ENCODE measurements at places on chromosomes 12 and 14. TPM values are rescaled to one million over a fixed set of nuclear protein-coding genes. Genes with fewer than 3 reads are reported as not detected.

DNA sequence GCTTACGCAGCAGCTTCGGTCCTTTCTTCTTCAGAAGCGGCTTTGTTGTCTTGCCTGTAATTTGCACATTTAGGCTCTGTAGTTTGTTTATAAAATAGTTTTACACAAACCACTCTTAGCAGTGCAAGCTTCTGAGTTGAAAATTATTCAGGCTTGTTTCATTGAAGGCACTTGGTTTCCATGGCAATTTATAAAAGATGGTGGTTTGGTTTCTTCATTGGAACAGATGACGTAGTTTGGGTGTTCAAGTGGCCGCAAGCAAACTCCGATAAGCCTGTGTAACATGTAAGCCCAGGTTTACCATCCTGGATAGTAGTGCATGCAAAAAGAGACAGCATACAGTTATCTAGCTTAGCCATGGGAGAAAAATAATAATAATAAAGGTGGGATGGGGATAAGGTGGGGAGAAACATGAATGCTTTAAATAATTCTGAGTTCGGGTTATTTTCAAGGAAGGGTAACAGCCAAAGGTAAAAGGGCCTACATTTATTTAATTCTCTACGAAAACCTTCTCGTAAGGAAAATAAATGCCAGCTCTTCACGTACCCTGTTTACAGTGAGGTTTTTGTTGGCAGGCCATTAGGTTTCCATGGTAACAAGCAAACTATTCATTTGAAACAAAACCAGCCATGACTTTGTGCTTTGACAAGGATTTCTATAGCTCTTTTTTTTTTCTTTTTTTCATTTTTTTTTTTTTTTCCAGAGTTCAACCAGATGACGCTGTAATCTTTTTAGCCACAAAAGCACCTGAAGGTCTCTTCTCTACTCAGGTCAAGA, 189.6 kb upstream of the RPL10L start:
- H3K4me1 ChIP-seq = no peaks in the 10 kb centered on the region
- no peaks in the 10 kb centered on the region for H3K27me3 ChIP-seq
- DNase-seq = no peak
- H3K27ac ChIP-seq = no peak overlapping the region
- H3K36me3 ChIP-seq = no peaks in the 10 kb centered on the region

DNA sequence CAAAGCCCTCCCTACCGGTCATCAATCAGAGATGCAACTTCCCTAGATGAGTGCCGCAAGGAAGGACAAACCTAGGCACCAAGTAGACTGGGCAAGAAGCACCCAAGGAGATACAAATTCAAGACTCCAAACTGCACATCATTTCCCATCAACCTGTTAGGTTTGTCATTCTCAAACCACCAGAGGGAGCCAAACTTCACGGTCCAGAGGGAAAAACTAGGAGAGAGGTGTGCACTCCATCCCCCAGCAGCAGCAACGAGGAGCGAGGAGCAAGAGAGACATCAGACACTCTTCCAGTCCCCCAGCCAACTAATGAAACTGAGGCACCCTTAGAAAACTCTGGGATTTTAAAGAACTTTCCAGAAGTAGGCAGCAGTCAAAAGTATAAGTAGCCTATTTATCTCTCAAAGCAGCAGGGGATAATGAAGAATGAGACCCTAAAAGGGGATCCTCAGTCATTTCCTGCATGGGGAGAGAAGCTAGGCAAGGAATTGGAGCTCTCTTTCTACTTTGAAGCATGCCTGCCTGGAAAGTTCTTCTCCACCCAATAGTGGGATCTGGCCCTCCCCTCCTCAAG, 37.0 kb upstream of the NT5DC3 start:
- no peaks in the 10 kb centered on the region for H3K27me3 ChIP-seq
- no peak overlapping the region for H3K4me3 ChIP-seq
- no peak overlapping the region for H3K27ac ChIP-seq
- H3K4me1 ChIP-seq = no peaks in the 10 kb centered on the region

DNA sequence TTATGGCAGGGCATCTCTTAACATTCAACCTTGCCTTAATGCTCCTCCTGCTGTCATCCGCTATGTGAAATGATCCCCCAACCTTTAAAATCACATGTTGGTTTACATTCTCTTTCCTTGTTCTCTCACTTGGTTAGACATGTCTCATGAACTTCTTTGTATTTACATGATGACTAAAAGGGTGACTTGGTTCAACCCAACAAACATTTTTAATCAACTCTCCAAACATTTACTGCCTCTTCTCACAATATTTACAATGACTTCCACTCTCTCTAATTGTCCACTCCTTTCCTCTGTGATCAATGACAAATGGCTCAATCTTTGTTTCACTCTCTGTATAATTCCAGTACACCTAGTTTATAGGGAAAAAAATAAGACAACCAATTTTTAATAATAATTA, 506.1 kb downstream of the NELL2 start:
- no peak overlapping the region for H3K27ac ChIP-seq
- H3K27me3 ChIP-seq = no peaks in the 10 kb centered on the region
- no peaks in the 10 kb centered on the region for H3K36me3 ChIP-seq
- no peaks in the 10 kb centered on the region for H3K4me1 ChIP-seq
- no peak for DNase-seq

DNA sequence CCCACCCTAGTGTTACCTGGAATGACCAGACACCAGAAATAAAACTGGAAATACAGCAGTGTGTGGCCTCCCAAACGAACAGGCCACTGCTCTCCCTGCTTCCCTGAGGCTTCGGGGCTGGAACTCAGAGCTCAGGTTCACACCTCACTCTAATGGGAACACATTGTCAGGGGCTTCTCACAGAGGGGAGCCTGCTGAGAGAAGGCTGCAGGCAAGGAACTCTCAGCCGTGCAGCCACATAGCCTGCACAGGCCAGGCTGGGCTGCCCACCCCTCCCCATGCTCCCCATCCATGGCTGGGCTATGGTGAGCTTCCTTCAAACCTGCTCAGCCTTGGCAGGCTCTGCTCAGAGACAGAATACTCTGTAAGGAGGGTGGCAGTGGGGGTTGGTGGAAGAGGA, 302.5 kb downstream of the EMP1 start:
- no peak overlapping the region for H3K27ac ChIP-seq
- H3K27me3 ChIP-seq = peaks cover 1% of the 10 kb centered on the region
- no peaks in the 10 kb centered on the region for H3K36me3 ChIP-seq
- DNase-seq = no peak

DNA sequence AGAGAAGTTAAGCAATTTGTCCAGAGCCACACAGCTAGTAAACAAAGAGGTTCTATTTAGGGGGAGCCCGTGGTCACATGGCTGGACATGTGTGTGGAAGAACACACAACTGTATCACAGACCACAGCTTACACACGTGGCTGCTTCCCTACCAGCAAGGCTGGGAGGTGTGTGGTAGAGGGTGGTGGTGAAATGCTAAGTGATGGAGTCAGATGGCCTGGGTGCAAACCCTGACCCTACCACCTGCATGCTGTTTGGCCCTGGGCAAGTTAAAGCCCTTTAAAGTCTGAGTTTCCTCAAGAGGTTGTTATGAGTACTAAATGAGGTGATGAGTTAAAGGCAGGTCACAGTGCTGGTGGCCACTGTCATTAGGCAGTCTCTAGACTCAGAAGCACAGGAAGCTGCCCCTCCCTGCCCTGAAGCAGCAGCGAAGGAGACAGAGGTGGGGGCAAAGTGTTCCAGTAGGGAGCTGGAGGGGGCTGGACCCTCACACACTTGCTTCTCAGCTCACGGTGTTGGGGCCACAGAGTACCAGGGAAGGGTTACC, 64.2 kb downstream of the ERH start:
- H3K4me1 ChIP-seq = no peaks in the 10 kb centered on the region
- DNase-seq = no peak
- no peaks in the 10 kb centered on the region for H3K36me3 ChIP-seq
- no peaks in the 10 kb centered on the region for H3K27me3 ChIP-seq

- no peak overlapping the region for H3K27ac ChIP-seq
- DNase-seq = no peak
- H3K4me1 ChIP-seq = no peaks in the 10 kb centered on the region
- no peaks in the 10 kb centered on the region for H3K36me3 ChIP-seq
Measured at GRCh38 chr12:13289653-13290289, 93.2 kb downstream of the EMP1 start.

- DNase-seq = peak; percentile 75
- no peak overlapping the region for H3K27ac ChIP-seq
- H3K4me3 ChIP-seq = peak overlapping the region; percentile 56
- H3K36me3 ChIP-seq = no peaks in the 10 kb centered on the region
- H3K4me1 ChIP-seq = no peaks in the 10 kb centered on the region
Measured at GRCh38 chr14:102508774-102509745, 516 bp downstream of the ANKRD9 start.

- H3K27ac ChIP-seq = no peak overlapping the region
- no peak for DNase-seq
Measured at GRCh38 chr12:82425241-82425640, 66.9 kb downstream of the METTL25 start.

GRCh38 chr14:45089813-45090212, 5.9 kb downstream of the PRPF39 start:
- H3K36me3 ChIP-seq = no peaks in the 10 kb centered on the region
- no peak for DNase-seq
- H3K4me1 ChIP-seq = peaks cover 6% of the 10 kb centered on the region
- H3K27me3 ChIP-seq = no peaks in the 10 kb centered on the region
- no peak overlapping the region for H3K27ac ChIP-seq

DNA sequence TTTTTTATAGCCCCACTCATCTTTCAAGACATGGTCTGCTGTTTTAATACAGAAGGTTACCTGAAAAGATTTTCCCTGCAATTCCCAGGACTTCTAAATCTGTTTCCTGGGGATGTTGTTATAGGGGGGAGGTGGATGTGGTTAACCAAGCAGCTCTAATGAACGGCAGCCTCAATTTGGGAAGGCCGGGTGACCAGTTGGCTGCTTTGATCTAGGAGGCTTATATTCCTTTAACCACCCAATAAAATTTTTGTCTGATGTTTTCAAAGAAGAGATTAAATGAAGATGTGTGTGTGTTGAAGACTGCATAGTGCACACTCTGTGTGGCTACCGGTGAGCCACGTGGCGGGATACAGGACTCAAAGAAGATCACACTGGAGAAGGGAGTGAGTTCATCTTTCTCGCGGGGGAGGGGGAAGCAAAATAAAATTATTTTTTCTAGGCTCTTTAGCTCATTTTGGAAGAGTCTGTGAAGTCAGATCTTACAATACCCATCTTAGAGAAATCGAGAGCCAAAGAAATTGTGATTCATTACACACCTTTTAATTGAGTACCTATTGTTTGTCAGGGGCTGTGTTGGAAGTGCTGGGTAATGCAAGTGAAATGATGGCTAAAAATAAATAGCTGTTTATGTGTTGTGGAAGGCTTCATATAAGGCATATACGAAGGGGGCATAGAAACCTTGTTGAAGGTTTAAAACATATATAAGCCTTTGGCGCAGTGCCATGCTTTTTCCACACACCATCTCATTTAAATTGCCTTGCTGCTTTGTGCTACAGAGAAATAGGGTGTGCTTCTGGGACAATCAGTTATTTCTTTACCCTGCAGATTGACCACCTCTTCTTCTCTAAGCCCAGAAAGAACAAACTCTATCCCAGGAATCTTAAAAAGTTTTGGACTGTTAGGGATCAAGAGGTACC, 18.5 kb downstream of the ELK3 start:
- no peak overlapping the region for H3K27ac ChIP-seq
- no peaks in the 10 kb centered on the region for H3K36me3 ChIP-seq
- no peaks in the 10 kb centered on the region for H3K27me3 ChIP-seq
- H3K4me1 ChIP-seq = no peaks in the 10 kb centered on the region
- no peak overlapping the region for H3K4me3 ChIP-seq

DNA sequence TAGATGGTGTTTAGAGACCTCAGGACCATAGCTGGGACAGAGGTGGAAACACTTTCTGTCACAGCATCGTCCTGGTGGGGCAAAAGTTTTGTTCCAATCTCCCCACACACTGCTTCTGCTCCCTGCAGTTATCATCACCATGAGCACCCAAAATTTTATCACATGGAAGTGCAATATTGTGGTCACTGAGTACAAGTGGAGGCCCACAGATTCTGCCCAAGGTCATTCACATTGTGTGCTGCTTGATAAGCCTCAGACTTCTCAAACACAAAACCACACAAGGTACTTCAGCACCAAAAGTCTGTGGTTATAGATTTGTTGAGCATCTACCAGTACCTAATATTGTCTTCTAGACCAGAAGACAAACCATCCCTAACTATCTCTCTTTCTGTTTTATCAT, 554 bp upstream of the KRT77 start:
- no peaks in the 10 kb centered on the region for H3K36me3 ChIP-seq
- no peak overlapping the region for H3K27ac ChIP-seq
- H3K27me3 ChIP-seq = no peaks in the 10 kb centered on the region
- H3K4me1 ChIP-seq = no peaks in the 10 kb centered on the region

DNA sequence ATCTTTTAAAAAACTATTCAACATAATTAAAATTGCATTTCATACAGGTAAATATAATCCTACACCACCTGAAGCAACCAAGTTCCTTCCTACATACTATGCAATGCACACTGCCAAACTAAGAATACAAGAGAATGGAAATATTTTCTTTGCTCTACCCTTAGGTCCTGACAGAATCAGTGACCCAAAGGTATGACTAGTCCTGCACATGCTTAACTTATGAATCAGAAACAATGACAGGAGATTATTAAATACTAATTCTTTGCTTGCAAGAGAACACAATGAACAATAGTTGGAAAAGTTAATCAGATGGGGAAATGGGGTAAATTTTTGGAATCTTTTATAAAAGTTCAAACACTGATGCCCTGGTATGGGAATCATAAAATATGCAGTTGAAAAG, 220.1 kb downstream of the SOX5 start:
- no peak overlapping the region for H3K27ac ChIP-seq
- H3K4me1 ChIP-seq = no peaks in the 10 kb centered on the region
- H3K4me3 ChIP-seq = no peak overlapping the region

DNA sequence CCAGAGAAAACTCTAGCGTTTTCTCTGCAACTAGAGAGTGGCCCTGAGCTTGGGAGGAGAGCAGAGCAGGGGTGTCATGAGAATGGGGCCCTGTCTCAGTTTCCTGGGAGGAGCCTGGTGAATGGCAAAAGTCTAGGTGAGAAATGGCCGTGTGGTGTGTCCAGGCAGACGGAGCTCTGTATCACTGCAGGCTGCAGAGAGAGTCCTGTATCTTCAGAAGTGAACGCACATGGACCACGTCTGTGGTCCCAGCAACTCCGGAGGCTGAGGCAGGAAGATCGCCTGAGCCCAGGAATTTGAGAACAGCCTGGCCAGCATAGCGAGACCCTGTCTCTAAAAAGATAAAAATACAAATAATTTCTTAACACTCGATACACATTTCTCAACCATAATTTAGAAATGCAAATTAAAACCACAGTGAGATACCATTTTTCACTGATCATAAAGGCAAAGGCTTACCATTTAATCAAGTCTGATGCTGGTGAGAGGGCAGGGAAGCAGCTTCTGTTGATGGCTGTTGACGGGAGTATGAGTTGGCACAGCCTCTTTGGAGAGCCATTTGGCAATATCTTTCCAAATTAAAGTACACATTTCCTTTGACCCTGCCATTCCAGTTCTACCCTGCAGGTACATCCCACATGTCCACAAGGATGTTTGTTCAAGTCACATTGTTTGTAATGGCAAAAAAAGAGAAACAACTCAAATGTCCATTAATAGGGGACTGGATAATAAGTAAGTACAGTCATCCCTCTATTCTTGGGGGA, 51.0 kb downstream of the NFKBIA start:
- no peaks in the 10 kb centered on the region for H3K36me3 ChIP-seq
- H3K27me3 ChIP-seq = no peaks in the 10 kb centered on the region
- H3K4me3 ChIP-seq = no peak overlapping the region
- H3K27ac ChIP-seq = no peak overlapping the region
- DNase-seq = no peak

Gene POTEG
- not detected for total RNA-seq

Gene MAPK1IP1L
- total RNA-seq = 83.5 TPM

Gene PRKAB1
- total RNA-seq = 27.0 TPM

Gene KRT75
- total RNA-seq = not detected

Gene STYK1
- total RNA-seq = 1.2 TPM

Gene RD3L
- not detected for total RNA-seq

Gene NKX2-1
- total RNA-seq = not detected
